ENCODE measurements at places on chromosomes 6 and 20.

DNA sequence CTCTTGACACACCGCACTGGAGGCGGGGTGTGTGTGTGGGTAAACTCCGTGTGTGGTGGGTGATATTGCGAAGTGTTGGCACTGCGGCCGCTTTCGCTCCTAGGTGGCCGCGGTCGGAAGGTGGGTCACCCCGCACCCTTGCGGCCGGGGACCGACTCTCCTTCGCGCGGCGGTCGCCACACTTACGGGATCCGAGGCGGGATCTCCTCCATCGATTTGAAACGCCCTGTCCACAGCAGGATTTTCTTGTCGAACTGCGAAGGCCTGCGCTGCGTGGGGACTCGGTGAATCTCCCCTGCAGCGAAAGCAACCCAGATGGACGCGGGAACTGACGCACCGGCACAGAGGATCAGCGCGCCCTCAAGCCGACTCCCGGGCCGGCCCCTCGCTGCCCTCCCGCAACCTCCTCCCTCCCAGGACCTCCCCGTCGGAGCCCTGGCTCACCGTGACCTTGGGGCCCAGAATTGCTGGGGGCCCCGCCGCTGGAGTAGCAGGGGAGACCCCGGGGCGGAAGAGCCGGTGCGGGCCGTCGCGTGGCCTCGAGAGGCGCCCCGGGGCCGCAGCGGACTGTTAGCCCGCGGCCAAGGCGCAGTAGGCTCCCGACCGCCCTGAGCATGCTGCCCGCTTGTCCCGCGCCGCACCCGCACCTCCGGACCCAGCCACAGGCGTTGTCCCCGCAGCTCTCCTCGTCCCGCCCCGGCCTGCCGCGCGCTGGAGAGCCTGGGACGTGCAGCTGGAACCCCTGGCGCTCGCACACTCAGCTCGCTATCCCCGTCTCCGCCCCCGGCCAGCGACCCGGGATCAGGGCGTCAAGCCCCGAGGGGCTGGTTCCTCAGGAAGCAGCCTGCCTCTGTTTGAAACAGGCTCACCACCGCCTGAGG lies at the start of gene FAM162B:
Gene FAM162B (minus strand): TSS at position 759 of the 881 bp plus-strand sequence. CDS start 143 bp downstream, at position 616.
- DNase-seq: no peak

GRCh38 chr6:117840541-117840983 lies 66.5 kb upstream of the SLC35F1 start:
- DNase-seq: no peak

DNA sequence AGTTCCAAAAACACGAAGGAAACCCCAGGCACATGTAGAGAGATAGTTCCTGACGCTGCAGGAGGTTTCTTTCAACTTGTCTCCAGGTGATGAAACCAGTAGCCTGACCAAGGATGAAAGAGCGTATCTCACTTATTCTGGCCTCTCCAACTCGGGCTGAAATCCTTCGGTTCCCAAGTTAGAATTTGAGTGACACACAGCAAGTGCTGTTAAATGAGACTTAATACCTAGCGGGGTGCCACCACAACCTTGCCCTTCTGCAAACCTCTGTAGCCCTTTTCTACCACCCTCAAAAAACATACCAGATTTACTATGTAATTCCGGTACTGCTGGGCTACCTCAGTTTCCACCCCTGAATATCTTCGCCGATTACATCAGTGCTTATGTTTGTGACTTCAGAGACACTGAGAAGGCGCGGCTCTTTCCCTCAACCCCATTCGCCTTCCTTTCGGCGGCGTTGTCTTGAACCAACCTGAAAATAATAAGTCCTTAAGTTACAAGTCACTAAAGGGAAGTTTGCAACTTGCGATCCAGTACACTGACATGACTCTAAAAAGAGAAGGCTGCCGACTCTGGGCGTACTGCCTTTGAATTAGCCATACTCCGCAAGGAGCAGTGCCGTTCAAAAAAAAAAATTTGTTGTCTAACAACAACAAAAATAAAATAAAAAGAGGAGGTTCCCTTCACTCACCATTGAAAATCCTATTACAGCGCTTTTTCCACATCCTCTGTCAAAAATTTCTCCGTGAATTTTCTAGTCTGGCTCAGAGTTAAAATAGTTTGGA lies 194.9 kb upstream of the ZNF184 start:
- DNase-seq: no peak

DNA sequence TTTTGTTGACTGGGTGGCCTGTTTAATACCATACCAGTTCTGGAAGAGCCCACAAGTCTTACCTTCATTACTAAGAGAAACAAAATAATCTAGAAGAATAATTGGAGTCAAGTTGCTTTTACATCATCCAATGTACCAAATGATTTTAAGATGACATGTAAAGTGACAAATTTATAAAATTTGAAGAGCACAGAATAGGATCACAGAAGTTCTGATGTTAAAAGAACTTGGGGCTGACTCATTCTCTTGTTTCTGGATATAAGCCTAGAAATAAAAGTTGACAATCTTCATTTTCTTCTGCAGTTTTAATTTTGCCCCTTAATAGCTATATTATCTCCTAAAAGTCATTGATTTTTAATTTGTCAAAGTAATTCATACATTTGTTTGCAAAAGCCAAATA lies 317.5 kb upstream of the MARCKS start:
- DNase-seq: no peak

DNA sequence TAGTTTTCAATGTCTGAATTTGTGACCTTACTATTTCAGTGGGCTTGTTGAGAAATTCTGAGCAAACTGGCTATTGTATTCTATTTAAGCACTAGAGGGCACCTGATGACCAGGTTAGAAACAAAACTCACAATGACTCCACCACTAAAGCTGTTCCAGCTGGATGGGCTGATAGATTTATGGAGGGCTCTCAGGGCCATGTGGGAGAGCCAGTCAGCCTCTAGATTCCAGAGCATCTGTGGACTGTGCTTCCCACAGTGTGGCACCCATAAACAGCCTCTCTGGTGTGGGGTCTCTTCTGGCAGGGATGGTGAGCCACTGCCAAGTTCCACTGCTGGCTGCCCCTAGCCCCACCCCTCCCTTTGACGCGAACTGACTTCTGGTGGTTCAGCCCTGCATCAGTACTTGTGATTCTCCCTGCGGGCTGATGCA lies 29.2 kb downstream of the C6orf58 start:
- peak; percentile 5 for DNase-seq

DNA sequence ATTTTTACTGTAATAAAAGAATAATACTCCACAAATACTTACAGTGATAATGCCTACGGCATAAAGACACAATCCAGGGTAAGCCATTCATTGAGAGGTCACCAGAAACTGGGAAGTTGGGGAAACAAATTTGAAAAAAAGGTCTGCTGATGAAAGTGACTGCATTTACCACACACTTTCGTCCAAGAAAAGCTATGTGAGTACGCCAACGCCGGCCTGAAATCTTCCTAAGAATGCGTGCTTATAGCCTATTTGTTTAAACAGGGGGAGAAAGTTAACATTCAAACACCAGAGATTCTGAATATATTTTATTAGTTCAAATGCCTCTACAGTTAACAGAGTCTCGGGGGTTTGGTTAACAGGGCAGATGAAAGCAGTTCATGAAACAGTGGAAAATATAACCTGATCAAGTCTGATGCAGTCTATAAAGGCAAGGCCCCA lies 657 bp upstream of the LTV1 start:
- no peak for DNase-seq

DNA sequence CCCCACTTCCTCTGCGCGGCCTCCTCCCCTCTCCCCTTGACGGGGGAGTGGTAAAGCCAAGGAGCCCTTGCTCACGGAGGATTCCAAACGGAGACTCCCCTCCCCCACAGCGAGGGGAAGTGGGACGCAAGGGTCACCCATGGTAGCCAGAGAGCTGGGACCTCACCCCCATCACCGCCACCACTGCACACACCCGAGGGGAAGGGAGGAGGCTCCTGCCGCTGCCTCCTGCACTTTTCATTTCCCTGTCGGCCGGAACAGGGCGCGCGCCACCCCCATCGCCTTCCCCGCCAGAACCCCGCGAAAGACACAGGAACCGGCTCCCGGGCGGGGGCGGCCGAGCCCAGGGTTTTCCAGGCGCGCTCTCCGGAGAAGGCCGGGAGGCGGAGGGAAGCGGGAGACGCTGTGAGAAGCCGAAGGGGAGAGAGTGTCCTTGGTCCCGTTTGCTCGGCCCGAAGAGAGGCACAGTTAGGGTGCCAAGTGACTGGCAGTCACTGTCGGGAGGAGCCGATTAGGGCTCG lies 789 bp downstream of the CCND3 start:
- no peak for DNase-seq

DNA sequence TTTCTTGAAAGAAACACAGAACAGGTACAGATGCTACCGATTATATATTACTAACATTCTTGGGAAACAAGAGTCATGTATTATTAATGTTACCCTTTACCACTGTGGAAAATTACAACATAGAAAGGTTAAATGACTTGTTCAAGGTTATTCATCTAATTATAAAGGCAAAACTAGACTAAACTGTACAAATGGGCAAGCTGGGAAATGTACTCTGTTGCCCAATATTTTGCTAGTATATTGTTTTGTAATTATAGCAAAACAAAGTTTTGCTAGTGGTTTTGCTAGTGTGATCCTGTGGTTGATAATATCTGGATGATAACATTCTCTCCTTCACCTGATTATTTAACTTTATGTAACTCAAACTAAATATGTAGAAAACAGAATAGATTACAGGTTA lies 96.5 kb downstream of the TINAG start:
- DNase-seq: no peak

DNA sequence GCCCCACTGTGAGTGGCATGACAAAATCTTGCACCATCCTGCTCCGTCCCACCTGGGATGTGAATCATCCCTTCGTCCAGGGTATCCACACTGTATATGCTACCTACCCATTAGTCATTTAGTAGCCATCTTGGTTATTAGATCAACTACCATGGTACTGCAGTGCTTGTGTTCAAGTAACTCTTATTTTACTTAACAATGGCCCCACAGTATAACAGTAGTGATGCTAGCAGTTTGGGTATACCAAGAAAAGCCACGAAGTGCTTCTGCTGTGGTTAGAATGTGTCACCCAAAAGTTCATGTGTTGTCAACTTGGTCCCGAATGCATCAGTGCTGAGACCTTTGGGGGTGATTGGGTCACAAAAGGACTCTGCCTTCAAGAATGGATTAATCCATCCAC lies 11.7 kb downstream of the OSER1 start:
- DNase-seq: no peak

- no peak for DNase-seq
Observed at GRCh38 chr6:133768656-133769295, 120.1 kb upstream of the TCF21 start.

DNA sequence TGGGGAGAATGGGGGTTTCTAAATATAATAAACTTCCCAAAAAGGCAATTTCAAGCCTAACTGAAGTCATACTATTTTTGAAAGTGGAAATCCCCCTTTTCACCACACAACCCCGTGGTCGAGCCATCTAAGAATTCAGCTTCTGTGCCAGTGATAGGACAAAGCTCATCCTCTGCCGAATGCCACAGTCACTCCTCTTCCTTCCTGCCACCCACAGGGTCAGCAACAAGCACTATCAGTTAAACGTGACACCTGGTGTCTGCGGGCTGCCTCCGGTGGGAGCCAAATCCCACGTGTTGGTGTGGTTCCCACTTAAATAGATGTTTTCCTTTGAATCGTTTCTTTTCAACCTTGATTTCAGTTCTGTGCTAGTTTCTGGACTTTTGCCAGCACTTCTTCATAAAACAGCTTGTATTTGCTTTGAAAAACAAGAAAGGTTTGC lies 60.7 kb downstream of the TNFAIP3 start:
- no peak for DNase-seq

- no peak for DNase-seq
Observed at GRCh38 chr6:134000443-134000842, 47.4 kb downstream of the TBPL1 start.

GRCh38 chr20:25247518-25247955 lies 348 bp upstream of the PYGB start:
- no peak for DNase-seq

- DNase-seq: no peak
Observed at GRCh38 chr20:36872852-36873251, 3.1 kb upstream of the TLDC2 start.

DNA sequence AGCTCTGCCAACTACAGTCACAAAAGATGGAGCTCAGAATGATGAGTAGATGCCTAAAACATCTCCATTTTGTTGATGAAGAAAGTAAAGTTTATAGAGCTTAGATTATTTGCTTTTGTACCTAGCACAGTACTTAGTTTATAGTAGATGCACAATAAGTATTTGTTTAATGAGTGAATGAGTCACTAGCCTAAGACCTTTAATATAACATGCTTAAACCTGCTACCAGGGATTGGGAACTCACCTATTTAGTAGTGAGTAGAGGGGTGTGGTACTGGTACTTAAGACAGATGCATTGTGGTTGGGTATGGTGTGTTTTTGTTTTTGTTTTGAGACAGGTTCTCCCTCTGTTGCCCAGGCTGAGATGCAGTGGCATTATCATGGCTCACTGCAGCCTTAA lies 35.8 kb downstream of the TRIM38 start:
- DNase-seq: no peak

GRCh38 chr6:34597605-34598353 lies 41.6 kb upstream of the SPDEF start:
- DNase-seq: no peak

GRCh38 chr6:57301757-57302156 lies 15.7 kb upstream of the PRIM2 start:
- DNase-seq: no peak

- DNase-seq: no peak
Observed at GRCh38 chr20:19962958-19963357, 54.2 kb upstream of the NAA20 start.

DNA sequence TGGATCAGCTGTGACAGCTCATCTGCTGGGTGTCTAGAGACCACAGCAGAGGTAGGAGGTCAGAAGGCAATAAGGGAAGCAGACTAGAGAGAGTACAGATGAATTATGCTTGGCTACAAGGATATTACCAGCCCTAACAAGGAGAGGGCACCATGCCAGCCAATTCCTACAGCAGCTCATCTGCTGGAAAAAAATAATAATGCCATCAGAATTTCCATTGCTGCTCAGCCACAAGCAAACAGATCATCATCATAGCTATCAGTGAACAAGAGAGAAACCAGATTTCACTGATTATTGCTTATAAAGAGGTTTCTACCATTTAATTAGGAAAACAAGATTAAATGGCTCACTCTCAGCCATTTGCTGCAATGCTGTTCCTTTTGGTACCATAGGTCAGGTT lies 66.5 kb downstream of the PSMG4 start:
- DNase-seq: no peak

GRCh38 chr6:137847748-137848147 lies 19.3 kb upstream of the TNFAIP3 start:
- DNase-seq: no peak

DNA sequence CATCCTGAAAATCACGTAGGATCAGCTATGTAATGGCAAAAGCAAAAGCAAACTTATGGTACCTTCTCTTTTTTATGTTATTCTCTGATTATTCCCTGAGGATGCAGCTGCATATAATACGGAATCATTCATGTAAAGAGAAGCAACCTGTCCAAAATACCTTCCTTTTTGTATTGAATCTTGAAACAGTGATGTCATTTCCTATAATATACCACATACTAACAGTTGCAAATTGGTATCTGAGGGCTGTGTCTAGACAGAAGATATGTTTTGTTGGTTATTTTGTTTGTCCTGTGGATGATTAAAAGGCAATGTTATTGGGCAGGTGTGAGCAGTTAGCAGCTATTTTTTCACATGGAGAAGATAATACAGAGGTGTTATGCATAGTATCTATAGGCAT lies 161.4 kb upstream of the AHI1 start:
- DNase-seq: no peak

- DNase-seq: no peak
Observed at GRCh38 chr6:27096834-27097511, 150.5 kb upstream of the PRSS16 start.

- no peak for DNase-seq
Observed at GRCh38 chr6:100691972-100692371, 189.2 kb downstream of the ASCC3 start.

Data from NCI-H1436 (cell line).